Sigmoid colon (tissue), 7 donors: ENCODE measurements at places on chromosomes 6 and 20. TPM values are rescaled to one million over a fixed set of nuclear protein-coding genes. Genes with fewer than 3 reads are reported as not detected.

BPI gene
- not detected for total RNA-seq

CCN6 gene
- total RNA-seq, result not detected

PRRT1 gene
- total RNA-seq, result 6.1 TPM

AGPAT4 gene
- 7.1 TPM for total RNA-seq

LST1 gene
- 7.5 TPM for total RNA-seq

- no peak for DNase-seq
Observed at GRCh38 chr6:54601600-54602300, 244.8 kb upstream of the FAM83B start.

GRCh38 chr6:44898296-44898930 lies 429.7 kb upstream of the RUNX2 start:
- DNase-seq, result no peak

DNA sequence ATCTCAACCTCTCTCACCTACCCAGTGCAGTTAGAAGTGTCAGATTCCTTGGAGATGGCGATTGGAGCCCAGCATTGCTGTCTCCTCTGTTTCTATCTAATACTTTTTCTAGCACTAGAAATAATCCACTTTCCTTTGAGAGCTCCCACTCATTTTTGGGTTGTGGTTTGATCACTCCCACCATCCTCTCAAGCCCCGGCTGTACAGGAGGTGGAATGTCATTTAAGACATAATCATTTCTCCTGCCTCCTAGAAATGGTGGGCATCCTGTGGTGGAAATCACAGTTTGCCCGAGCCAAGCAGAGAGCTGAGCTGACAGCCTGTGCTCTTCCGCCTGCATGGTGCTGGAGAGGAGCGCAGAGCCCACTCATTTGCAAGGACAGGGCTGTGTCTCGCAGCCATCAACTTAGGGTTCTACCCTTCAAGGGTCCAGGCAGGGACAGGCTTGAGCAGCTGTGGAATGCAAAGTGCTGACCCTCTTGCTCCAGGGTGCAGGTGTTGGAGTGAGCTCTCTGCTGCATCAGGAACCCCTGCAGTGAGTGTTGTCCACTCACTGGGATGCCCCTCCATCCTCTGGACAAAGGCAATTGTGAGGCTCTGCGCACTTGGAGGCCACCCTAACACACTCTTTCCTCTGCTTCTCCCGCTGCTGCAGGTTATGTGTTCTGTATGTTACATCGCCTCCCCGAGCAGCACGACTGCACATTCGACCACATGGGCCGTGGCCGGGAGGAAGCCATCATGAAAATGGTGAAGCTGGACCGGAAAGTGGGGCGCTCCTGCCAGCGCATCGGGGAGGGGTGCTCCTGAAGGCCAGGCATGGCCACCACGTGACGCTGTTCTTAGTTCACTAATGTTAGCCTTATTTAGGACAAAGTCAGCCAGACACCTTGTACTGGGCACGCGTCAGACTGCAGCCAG lies 332.3 kb downstream of the ZFAND3 start:
- no peak for DNase-seq

DNA sequence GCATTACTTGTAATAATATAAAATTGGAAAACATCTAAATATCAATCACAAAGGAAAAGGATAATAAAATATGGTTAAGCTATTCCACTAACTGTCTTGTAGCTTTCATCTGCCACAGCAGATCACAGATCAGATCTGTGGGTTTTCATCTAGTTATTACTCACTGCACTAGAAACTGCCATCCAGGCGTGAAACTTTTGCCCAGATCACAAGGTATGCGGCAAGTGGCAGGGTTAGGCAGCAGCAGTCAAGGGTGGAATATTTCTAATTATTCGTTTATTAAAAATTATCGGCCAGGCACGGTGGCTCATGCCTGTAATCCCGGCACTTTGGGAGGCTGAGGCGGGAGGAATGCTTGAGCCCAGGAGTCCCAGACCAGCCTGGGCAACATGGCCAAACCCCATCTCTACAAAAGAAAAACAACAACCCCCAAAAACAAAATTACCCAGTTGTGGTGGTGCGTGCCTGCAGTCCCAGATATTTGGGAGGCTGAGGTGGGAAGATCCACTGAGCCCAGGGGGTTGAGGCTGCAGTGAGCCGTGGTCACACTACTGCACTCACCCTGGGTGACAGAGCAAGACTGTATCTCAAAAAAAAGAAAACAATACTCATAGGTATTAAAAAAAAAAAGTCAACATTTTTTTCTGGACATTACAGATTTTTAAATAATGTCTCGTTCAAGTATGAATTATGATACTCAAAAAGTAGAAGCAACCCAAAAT lies 32.1 kb downstream of the BEND3 start:
- peak; percentile 24 for DNase-seq

- no peak for DNase-seq
Observed at GRCh38 chr20:35757098-35757705, 14.6 kb upstream of the PHF20 start.

DNA sequence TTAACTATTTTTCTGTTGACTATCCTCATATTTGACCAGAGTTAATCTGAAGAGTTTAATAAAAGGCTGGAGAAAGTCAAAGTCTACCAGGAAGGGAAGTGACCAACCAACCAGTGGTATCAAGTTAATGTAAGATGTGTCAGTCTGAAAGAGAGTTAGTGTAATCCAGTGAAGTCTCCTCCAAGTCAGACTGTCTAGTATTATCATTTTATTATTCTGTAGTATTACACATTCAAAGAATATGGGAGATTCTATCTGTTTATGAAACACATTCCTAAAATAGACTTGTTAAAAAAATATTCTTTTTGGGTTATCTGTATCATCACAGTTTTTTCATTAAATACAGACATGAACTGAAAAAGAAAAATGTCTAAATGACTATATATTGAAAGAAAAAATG lies 194.4 kb downstream of the BTBD9 start:
- no peak for DNase-seq

DNA sequence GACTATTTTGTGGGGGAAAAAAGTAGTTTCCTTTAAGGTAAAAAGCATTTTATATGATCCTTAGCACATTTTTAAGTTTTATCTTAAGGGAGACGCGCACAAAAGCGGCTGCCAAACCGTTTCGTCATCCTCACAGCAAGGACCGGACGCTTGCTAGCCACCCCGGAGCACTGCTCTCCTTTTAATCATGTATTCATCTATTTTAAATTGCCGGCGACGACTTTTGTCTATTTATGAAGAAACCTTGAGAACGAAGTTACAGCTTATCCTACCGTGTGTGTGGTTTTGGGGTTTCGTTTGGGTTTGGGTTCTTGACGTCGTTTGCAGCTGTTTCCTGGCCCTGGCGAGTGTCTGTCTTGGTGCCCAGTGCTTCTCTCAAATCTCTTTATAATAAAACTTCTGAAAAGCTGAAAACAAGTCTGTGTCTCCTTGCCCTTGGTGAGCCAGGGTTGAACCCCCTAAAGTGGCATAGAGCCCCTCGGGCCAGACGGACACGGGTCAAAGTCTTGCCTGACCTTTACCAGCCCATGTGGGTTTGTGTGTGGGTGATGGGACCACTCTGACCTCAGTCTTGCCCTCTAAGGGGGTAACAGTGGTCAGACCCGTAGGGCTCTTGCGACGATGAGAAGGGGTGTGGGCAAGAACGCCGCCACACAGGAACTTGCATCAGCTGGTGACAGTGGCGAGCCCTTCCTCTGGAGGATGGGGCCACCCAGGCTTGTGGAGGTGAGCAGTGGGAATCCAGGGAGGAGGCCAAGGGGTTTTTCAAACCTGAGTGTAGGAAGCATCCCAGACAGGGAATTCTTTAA lies 117.6 kb downstream of the JPH2 start:
- DNase-seq, result no peak
